ENCODE measurements at places on chromosomes 12 and 14.

DNA sequence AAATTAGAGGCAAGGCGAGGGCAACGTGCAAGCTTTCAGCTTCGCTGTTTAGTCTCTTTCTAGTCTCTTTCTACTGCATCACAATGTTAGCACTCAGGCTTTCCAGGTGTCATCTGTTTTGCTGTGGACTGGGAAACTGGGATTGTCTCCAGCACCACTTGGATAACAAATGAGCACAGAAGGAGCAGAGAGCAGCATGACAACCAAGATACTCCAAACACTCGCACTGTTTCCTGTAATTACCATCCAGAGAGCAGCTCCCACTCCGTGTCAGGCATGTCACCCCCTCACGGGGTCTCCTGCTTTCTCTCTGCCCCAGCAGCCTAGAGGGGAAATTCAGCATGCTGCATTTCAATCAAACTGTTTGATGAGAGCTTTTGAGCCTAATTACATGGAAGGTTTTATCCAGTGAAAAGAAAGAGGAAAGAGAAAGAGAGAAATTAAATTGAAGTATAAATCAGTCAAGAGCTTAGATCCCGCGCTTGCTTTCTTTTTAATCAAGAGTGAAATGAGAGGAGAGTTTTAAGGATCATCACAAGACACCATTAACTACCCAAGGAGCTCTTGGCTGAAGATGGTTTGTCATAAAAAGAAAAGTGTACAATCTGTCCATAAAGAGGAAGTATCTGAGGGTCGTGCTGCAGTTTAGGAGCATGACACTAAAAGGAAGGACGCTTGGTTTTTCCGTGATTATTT, 917.7 kb downstream of the DIO2 start:
- DNase-seq = no peak

GRCh38 chr14:24873551-24873950, 176.4 kb downstream of the STXBP6 start:
- DNase-seq = no peak

DNA sequence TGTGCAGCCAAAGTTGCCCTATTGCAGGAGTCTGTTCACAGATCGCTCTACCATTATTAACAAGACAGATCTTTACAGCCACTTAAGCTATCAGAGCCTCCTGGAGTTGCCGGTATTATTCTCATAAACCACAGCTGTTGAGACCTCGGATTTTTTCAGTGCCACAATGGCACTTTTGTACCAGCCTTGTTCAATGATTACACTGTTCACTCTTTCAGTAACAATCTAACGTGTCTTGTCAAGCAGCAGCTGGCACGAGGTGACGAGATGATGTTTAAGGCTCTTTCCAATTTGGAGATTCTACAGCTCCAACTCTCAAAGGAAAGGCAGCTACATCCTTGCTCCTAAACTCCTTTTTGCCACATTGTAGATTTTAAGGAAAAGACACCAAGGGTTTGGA, 30.7 kb downstream of the LRIG3 start:
- DNase-seq = no peak

- no peak for DNase-seq
Measured at GRCh38 chr14:105056303-105056831, 8.9 kb downstream of the GPR132 start.

GRCh38 chr12:105315726-105316125, 14.8 kb upstream of the C12orf75 start:
- DNase-seq = no peak

GRCh38 chr14:64612021-64612380, 62.2 kb downstream of the PPP1R36 start:
- no peak for DNase-seq

DNA sequence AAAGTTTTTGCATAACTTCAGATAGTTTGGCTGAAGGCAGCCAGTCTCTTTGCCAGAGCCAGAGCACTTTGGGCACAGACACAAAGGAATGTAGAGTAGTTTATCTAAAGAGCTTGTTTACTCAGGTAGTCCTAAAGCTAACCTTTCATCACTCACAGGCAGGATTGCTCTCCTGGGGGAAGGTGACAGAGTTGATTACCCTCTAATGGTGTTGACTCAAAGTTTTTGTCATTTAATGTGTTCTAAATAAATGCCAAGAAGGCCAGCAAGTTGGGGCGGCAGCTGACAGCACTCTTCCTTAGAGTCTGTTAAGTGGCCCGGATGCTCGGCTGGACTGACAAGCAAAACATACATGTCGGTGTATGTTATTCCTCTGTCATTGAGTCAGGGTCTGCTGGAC, 9.3 kb upstream of the TAS2R46 start:
- DNase-seq = no peak

DNA sequence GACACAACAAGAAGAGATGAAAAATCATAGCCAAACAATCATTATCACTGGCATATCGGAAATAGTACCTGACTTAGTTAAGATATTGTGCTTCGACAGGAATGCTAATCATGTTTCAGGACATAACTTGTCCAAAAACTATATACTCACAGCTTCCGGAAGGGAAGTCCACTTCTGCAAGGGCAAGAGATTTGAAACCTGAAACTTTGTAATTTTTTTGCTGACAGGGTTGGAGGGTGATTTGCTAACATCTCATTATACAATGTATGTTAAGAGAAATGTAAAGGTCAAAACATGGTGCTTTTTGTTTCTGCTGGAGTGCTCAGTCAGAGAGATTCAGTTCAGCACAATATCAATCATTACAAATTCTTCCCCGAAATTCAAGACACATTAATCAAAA, 200.3 kb downstream of the CNTN1 start:
- DNase-seq = no peak

GRCh38 chr12:124939079-124939420, 24.6 kb upstream of the UBC start:
- DNase-seq = no peak

DNA sequence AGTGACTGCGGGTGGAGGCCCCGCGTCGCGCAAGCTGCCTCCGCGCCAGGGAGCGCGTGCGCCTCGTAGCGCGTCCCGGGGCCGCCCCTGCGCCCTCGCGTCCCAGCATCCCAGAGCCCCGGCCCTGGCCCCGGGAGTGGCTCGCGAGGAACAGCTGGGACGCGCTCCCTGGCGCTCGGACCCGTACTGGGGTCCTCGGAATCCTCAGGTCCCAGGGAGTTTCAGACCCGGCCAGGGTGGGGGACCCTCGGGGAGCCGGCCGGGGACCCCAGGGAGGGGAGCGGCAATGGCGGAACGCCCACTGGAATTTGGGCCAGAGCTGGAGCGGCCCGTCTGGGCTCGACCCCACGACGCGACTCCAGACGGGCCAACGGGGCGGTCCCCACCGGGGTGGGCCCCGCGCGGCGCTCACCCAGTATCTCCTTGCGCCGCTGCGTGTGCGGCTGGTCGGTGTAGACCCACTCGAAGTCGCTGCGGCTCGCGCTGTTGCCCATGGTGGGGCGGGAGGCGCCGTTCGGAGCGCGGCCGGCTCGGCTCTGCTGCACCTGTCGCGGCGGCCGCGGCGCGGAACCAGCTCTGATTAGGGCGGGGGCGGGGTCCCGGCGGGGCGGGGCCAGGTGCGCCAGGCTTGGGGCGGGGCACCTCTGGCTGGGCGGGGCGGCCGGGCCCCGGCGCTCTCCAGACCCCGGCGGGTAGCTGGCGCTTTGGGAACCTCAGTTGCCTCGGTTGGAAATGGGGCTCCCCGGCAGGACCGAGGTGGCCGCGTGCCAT, at the start of gene DEGS2:
Gene DEGS2 (minus strand): TSS at position 552 of the 771 bp plus-strand sequence. CDS start 58 bp downstream, at position 494.
- no peak for DNase-seq

GRCh38 chr12:127383281-127383680, 883.7 kb upstream of the TMEM132C start:
- no peak for DNase-seq

GRCh38 chr12:53516758-53517455, 9.6 kb upstream of the NPFF start:
- DNase-seq = no peak

GRCh38 chr12:88453323-88453722, 126.9 kb downstream of the KITLG start:
- DNase-seq = no peak

- no peak for DNase-seq
Measured at GRCh38 chr12:42410340-42410739, 84.4 kb downstream of the PPHLN1 start.

GRCh38 chr12:53739214-53740129, 12.2 kb upstream of the CALCOCO1 start:
- DNase-seq = no peak

DNA sequence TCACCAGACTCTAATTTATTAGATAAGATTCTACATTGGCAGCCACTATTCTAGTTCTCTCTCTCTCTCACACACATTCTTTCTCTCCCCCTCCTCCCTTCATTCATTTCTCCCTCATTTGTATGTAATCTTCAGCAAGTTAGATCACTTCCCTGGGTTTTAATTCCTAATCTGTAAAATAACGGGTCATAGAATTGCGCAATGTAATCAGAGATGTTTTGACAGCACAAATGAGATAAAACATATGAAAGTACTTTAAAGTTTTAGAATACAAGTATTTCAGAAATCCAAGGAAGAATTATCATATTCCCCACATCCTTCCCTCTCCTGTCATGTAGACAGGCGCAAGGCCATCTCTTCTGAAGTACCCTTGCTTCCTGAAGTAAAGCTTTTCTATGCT, 21.7 kb downstream of the STYK1 start:
- DNase-seq = no peak

DNA sequence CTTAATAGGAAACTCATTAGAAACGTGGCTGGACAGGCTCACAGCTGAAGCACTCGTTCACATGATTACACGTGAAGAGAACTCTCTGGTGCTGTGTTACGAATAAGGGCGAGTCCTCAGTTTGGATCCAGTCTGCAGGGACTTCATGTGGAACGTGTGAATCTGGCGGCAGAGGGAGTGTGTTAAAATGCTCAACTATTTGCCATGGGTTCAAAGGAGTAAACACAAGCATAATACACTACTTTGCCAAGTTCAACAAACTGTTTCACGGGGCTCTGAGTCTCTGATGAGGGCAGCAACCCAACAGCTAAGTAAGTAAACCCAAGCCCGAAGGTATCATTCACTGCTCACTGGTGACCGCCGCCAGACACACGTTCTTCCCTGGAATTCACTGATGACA, 42.4 kb downstream of the NUAK1 start:
- no peak for DNase-seq

DNA sequence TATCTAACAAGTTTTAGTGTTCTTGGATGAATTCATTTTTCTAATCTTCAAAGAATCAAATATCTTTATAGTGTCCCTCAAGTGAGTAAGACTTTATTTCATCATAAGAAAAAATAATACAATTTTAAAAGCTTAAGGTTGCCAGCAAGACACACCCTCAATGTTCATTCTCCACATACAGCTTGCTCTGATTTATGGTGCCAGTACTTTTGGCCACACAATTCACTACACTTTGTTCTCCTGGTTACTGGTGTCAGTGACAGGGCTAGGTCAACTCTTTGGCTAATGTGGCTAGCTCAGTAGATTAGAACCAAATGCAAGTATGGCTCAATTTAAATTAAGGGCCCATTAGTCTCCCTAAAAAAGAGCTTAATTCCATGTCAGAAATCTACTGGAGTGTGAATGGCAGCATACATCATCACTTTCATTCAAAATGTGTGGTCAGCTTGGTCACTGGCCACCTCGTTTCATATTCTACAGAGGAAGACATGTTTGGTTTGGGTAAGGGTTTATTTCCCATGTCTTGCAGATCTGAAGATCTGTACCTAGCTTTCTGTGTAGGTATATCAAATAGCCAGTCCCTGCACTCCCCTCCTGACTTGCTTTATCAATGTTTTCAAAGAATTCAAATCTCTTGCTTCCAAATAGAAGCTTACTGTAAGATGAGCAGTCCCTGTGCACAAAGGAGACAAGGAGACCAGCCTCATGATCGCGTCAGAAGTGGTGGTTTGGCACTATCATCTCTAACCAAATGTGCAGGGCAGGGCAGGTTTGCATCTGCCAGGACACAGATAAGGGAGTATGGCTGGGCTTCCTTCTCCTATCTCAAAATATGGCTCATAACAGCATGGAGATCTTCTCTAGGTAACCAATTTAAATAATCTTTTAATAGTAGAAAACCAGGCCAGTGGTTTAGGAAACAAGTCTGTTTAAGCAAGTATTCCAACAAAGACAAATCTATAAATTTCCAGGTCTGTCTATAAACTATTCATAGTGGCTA, 31.3 kb downstream of the HECTD4 start:
- no peak for DNase-seq

DNA sequence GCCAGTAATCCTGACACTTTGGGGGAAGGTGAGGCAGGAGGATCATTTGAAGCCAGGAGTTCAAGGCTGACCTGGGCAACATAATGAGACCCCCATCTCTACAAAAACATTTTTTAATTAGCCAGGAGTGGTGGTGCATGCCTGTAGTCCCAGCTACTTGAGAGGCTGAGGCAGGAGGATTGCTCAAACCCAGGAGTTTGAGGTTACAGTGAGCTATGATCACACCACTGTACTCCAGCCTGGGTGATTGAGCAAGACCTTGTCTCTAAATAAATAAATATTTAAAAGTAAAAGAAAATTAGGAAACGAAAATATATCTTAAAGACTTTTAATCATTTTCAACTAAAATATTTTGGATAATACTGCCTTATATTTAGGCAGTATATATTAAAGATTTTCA, 25.9 kb downstream of the CKB start:
- no peak for DNase-seq

DNA sequence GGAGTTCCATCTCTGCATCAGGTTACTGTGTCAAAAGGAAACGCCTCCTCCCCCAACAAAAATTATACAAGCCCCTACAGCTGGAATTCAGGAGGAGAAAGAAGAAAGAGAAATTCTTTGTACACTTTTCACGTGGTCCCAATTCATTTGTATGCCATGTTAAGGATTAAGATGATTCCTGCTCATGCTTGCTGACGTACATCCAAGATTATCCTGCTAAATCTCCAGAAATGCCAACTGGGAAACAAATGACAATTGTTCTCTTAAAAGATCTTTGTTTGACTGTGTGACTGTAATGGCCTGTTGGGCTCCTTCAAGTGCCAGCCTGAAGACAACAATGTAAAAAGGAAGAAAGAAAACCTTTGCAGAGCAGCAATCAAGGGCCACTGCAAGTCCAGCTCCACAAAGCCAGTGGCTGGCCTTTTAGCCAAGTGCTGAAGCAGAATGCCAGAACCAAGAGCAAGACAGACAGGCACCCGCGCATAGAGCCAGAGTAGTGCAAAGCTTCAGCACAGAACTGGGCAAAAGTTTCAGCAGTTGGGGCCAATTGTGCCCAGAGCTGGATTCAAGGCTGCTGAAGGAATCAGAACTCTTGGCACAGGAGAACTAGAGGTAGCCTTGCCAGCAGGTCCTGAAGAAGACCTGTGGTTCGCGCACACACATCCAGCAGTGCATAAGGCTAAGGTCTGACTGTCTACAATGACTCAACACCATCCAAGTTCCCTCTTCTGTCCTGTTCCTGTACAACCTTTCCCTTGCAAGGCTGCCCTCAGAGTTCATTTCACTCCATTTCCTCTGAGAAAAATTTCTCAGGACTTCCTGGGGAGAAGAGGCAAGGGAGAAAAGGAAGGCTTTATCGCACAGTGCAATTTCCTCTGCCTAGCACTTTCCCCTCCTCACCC, 209.7 kb upstream of the BMP4 start:
- no peak for DNase-seq

DNA sequence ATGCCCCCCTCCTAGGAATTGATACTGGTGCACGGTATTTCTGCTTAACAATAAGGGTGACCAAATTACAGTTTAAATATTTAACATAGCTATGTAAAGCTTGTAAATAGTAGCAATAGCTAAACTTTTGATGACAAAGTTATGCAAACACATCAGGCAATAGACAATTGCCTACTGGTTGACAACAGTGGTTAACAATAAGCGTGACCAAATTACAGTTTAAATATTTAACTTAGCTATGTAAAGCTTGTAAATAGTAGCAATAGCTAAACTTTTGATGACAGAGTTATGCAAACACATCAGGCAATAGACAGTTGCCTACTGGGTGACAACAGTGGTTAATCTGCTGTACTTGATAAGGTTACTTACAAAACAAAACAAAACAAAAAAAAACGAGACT, 886.5 kb upstream of the FLRT2 start:
- no peak for DNase-seq
